ENCODE measurements at places on chromosomes 4 and X. TPM values are rescaled to one million over a fixed set of nuclear protein-coding genes. Genes with fewer than 3 reads are reported as not detected.

ATXN3L gene
- not detected for total RNA-seq

SPATA18 gene
- total RNA-seq, result 32.6 TPM

EREG gene
- total RNA-seq, result 7.9 TPM

MAGEB17 gene
- total RNA-seq, result not detected

RNF128 gene
- total RNA-seq, result 6.7 TPM

GAGE1 gene
- total RNA-seq, result not detected

ARHGAP6 gene
- total RNA-seq, result 3.8 TPM

SYN1 gene
- total RNA-seq, result 0.36 TPM

SHROOM4 gene
- total RNA-seq, result 4.3 TPM

ATP8A1 gene
- 4.6 TPM for total RNA-seq

ZIC3 gene
- total RNA-seq, result not detected

SHOX gene
- total RNA-seq, result not detected

GRID2 gene
- 0.10 TPM for total RNA-seq

ERAS gene
- total RNA-seq, result 0.13 TPM

TGIF2LX gene
- not detected for total RNA-seq

DACH2 gene
- total RNA-seq, result not detected

FGFR3 gene
- total RNA-seq, result 0.59 TPM

RNF212 gene
- total RNA-seq, result 15.3 TPM

DNAAF6 gene
- not detected for total RNA-seq

GPRASP1 gene
- 4.6 TPM for total RNA-seq
